ENCODE measurements at places on chromosomes 4 and X. TPM values are rescaled to one million over a fixed set of nuclear protein-coding genes. Genes with fewer than 3 reads are reported as not detected.

GRCh38 chrX:37905436-37906147, 58.2 kb upstream of the DYNLT3 start:
- DNase-seq: no peak

The GABRG1 gene
- total RNA-seq: not detected

DNA sequence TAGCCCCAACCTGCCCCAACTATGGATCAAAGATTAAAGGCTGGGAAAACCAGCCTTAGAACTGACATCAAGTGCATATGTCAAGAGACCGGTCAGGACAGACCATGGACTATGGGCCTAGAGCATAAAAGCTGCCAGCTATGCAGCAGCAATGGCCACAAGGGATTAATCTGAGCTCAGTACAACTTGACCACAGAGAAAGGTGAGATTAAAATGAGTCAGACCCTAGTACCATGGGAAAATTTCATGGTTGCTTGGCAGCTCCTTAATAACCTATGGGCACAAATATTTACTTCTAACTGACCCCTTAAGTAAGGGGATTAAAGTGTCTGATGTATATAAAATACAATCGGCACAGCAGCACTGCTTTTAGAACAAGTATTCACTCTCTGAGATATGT, 54.4 kb downstream of the CBR4 start:
- DNase-seq: no peak

The GPAT3 gene
- 6.9 TPM for total RNA-seq

- DNase-seq: no peak
Measured at GRCh38 chr4:99402765-99403164, 32.4 kb downstream of the ADH7 start.

The MAGEC1 gene
- not detected for total RNA-seq

GRCh38 chrX:11781734-11782370, 23.8 kb downstream of the MSL3 start:
- no peak for DNase-seq

Measured in upper lobe of left lung (tissue), 6 donors.